HT1080 (cell line): ENCODE measurements at places on chromosomes 1 and 21. TPM values are rescaled to one million over a fixed set of nuclear protein-coding genes. Genes with fewer than 3 reads are reported as not detected.
A peak's percentile ranks its signal among the peaks of the same experiment; 100 is the strongest.

DNA sequence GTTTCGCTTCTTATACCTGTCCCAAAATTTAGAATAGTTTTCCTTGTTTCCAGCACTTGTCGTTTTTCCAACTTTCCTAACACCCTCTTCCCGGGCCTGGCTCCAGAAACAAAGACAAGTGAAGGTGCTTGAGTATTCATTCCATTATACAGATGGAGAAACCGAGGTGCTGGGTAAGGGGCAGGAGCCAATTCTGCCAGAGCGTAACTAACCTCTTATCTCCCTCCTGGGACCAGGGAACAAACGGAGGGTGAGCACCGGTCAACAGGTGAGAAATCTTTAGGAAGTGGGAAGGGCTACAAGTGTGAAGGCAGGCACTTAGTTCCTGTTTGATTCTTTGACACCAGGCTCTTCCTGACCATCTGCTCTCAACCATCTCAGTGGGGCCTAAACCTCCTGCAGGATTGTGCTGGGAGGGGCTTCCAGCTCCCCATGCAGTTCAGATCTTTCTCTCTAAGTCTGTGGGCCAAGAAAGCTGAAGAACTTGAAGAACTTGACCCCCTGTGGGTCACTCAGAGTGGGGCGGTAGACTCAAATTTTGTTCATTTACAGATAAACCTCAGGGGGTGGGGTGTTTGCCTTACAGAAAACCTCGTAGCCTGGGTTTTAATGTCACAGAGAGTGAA, 8.7 kb downstream of the PLXNA2 start:
- no peak for DNase-seq

LMX1A gene
- not detected in 2 replicates for total RNA-seq

APOBEC4 gene
- not detected in 2 replicates for total RNA-seq

AVPR1B gene
- not detected in 2 replicates for total RNA-seq

DNA sequence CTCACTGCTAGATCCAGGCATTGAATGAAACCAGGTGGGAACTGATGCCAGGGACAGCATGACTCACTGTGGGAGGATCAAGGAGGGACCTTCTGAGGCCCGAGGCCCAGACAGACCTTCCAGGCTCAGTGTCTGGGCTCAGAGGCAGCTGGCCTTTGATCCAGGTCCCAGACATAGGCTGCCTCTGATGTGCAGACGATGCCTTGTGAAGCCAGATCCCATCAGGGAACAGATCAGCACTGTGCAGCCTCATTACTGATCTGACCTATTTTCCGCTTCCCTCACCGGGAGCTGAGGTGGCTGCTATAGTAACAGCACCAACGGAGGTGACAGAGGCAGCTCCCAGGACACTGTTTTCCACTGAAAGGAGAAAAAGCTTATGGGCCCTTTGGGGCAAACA, 399.5 kb downstream of the MATN1 start:
- DNase-seq, result no peak

- DNase-seq, result no peak
These were observed 115.5 kb upstream of the IRF2BP2 start for GRCh38 chr1:234725177-234726132.

- DNase-seq, result no peak
These were observed 174.6 kb downstream of the HLX start for GRCh38 chr1:221053889-221054288.

- DNase-seq, result no peak
These were observed 160.1 kb downstream of the TBX15 start for GRCh38 chr1:118828038-118828437.

DNA sequence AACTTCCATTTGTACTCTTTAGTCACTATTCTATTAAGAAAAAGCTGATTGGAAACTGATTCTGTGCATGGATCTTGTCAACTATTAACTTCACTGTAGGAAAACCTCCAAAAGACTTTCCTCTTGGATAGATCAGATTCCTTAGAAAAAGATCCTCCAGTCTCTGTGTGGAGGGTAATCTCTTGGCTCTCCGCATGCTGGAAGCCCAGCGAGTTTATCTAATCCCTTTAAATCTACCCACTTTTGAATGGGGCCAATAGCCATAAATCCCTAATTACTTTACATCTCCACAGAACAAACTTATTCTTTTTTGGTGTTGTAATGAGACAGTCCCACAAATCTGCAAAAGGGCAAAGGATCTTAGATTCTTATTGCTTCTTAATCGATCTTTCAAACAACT, 1206.4 kb upstream of the ADGRL4 start:
- DNase-seq, result no peak

DNA sequence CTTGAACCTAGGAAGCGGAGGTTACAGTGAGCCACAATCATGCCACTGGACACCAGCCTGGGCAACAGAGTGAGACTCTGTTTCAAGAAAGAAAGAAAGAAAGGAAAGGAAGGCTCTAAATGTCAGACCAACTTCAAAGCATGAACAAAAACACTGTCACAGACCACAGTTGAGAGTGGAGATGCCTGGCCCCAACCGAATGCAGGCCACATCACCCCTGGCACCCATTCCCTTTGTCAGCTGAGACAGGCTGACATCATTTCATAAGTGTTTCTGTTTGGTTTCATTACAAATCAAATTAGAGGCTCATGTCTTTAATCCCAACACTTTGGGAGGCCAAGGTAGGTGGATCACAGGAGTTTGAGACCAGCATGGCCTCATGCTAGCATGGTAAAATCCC, 28.6 kb upstream of the NADK start:
- DNase-seq, result no peak

B3GALT2 gene
- total RNA-seq, result not detected in 2 replicates

GRCh38 chr1:161207173-161207572, 5.0 kb downstream of the NDUFS2 start:
- DNase-seq, result no peak

DNA sequence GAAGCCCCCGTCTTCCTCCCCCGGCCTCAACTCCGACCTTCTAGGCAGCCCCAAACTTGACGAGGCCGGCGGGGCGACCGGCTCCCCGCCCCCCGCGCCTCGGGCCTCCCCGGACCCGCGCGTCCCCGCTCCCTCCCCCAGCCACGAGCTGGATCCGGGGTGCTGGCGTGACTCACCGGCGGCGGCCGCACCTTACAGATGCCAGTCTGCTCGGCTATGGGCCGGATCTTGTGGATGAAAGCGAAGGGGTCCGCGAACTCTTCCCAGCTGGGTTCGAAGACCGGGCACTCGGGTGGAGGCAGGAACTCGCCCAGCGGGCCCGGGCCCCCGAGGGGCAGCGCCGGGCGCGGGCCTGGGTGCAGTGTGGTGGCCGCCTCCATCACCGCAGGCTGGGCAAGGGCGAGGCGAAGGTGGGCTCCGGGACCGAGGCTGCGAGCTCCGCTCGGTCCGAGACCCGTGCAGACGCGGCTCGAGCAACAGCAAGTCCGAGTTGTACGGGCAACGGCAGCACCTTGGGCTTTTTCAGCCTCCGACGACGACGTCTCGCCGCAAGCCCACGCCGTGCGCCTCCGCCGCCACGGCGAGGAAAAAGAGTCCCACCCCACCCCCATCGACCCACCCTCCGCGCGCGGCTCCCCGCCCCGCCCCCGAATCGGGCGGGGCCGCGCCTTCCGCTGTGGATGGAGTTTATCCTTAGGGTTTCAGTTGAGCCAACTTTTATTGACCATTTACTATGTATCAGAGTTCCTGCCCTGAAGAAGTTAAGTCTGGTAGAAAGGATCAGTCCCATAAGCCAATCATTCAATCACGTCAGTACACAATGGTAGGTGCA, at the start of gene KDM5B:
Gene KDM5B (minus strand): TSS at position 496 of the 832 bp plus-strand sequence. CDS start 116 bp downstream, at position 380.
- DNase-seq, result peak; percentile 32

DNA sequence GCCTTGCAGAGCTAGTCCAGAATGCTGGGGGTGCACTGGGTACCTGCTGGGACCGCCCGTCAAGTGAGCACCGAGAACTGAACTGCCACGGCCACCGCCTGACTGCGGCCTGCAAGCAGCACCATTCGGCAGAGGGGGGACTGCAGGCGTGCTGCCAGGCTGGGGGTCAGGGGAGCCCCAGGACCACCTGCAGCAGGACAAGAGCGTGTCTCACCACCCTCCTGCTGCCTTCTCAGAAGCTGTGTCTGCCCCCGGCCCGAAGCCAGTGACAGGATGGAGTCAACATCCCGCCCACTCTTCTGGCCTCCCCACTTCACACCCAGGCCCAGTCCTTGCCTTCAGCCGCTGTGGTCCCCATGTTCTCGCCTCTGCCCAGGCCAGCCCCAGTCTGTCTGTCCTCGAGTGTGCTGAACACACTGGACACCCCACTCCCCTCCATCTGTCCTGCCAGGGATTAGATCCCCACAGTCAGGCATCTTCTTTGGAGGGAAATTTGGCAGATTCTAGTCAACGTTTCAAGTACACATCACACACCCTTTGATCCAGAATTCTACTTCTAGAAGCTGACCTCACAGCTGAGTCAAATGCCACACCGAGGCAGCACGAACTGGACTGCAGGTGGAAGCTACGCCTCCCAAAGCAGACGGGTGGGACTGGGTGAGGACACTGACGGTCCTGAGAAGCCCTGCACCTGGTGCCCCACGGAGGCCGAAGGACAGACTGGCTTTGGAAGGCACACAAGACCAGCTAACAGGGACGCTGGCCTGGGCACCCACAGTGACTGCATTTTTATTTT, 26.0 kb downstream of the PTTG1IP start:
- DNase-seq, result no peak

DNA sequence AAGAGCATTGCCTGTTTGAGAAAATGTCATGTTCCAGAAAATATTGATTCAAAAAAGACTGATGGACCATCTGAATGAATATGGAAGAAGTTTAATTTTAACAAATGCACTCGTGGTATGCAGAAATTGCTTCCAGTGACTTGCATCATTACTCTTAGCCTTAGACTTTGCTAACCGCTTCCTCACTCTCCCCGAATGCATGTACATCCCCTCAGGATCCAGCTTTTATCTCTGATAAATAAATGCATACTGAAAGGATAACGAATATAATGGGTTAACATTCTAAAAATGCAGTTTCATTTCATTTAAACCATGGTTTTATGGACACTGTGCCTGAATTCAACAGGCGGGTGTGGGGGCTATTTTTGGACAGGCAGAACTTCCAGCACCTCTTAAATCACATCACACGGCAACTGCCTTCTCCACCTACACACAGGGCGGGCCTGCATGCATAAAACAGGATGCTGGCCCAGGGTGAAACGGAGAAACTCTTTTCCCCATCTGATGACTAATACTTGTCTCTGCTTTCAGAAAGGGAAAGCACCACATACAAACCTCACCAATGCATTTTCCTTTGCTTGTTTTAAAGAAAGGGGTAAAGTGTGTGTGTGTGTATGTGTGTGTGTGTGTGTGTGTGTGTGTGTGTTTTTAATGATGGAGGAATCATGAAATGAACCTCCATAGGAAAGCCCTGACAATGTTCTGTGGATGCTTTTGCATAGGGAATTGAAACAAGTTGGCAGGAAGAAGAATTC, 48.7 kb downstream of the SPAG17 start:
- peak; percentile 62 for DNase-seq

GPR161 gene
- 12.8 and 13.4 TPM in 2 replicates for total RNA-seq

DNA sequence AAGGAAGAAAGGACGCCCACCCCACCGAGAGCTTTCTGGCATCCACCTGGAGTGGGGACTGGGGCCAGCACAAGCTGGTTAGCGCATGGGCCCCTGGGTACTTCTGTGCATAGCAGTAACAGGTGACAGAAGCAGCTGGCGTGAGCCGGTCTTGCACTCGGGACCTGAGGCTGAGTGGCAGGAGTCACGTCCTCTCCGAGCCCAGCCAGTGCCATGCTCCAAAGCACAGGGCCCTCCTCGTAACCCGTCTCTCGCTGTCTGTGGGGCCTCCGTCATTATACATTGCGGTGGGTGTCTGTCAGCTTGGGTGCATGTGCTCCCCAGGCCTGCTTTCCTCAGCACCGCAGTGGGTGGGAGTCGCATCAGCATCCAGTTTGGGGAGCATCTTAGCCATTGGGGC, 87.6 kb upstream of the VAMP3 start:
- DNase-seq, result no peak

LHX8 gene
- not detected in 2 replicates for total RNA-seq

PAQR6 gene
- 0.40 and 0.47 TPM in 2 replicates for total RNA-seq

DNA sequence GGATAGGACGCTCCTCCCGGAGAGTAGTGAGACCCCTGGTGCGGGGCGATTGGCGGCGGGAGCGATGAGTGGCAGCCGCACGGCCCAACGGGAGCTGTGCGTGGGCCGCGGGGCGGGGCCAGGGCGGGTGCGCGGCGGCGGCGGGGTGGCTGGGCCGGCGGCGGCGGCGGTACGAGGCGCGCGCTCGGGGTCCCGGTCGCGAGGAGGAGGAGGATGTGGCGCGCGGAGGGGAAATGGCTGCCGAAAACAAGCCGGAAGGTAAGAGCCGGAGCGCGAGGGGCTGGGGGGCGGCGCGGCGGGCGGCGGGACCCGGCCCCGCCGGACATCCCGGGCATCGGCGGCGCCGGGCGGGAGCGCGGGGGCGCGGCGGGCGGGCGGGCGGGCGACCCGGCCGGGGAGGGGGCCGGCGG, at the start of gene CAMTA1:
Gene CAMTA1 (plus strand): TSS at position 137 of the 410 bp plus-strand sequence. CDS start 77 bp downstream, at position 214.
- DNase-seq, result no peak

DNA sequence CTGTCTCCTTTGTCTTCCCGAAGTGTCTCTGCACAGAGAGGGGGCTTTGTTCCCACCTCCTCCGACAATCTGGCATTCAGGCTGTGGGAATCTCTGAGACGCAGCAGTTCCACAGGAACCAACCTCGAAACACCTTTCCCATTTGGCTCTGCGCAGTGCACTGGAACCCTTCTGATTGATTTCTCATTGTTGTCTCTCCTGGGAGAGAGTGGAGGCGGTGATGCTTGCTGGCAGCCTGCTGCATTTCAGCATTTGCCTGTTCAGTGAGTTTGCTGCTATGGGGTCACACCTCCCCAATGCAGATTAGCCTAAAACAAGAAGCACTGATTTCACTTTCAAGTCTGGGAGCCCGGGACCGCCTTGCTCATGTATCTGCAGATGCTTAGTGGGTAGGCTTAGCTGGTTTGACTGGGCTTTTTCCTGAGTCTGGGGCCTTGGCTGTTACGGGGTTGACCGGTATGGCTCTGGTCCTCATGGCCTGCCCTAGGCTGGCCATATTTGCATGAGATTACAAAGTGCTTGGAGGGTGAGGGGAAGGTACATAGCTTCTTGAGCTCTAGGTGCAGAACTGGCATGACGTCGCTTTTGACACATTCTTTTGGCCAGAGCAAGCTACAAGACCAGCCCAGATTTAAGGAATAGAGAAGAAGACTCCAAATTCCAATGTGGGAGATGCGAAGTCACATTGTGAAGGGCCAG, 695.3 kb downstream of the PTPRU start:
- no peak for DNase-seq

PGBD5 gene
- 2.3 and 3.6 TPM in 2 replicates for total RNA-seq

- DNase-seq, result no peak
These were observed 25.0 kb upstream of the TENT5C start for GRCh38 chr1:117580882-117581281.

GRCh38 chr1:203250911-203251310, 21.4 kb upstream of the CHIT1 start:
- no peak for DNase-seq

TMPRSS15 gene
- total RNA-seq, result 0.07 TPM in 1 of 2 replicates, not detected in the other

- DNase-seq, result no peak
These were observed 17.7 kb upstream of the A3GALT2 start for GRCh38 chr1:33338440-33339211.

DNA sequence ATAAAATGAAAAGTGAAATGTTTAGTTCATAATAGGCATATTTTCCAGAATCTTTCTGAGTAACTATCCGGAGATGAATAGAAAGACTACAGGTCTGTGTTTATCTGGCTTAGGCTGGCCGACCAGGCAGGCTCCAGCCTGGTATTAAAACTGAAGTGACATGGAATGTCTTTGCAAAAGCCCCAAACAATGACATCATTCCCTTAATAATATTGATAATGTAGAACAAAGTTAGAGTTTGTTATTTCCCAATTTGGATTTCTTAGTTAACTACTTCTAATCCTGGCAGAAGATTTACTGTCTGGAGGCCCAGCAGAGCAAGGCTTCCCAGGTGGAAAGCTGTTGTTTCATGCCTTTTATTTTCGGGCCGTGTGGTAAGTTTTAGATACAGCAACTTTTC, 207.7 kb downstream of the GREM2 start:
- DNase-seq, result no peak

- peak; percentile 61 for DNase-seq
These were observed 35.6 kb upstream of the ADGRL4 start for GRCh38 chr1:79042117-79042516.
